ENCODE measurements at places on chromosomes 3 and 15.

GRCh38 chr3:22361521-22361920, 610.5 kb upstream of the ZNF385D start:
- no peak for DNase-seq

DNA sequence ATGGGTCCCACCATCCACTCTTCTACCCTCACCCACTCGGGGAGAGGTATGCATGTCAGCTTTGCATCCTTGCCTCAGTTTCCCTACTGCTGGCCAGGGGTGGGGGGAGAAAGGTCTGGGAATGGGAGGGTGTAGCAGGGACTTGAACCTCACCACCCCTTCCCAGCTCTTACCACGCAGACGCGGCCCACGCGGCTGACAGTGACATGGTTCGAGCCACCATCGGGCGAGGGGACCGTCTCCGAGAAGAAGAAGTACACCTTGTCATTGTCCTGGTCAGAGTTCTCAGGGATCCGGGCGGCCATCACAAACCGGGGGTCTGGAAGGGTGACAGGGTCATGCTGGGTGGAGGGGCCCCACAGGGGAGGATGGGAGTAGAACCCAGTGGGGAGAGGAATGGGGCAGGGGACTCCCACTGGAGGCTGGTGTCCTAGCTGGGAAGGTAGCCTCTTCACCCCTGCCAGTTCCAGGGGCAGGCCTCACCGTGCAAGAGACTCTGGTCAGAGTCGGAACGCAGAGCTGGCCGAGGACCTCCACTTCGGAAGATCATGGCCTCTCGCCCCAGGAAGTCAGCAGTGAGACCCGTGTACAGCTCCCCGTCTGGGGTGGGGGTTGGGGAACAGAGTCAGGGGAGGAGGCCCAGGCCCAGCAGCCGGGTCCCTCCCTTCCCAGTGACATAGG, 3.7 kb downstream of the SEMA3G start:
- DNase-seq = no peak

- no peak for DNase-seq
Observed at GRCh38 chr3:66904336-66904735, 93.8 kb upstream of the KBTBD8 start.

DNA sequence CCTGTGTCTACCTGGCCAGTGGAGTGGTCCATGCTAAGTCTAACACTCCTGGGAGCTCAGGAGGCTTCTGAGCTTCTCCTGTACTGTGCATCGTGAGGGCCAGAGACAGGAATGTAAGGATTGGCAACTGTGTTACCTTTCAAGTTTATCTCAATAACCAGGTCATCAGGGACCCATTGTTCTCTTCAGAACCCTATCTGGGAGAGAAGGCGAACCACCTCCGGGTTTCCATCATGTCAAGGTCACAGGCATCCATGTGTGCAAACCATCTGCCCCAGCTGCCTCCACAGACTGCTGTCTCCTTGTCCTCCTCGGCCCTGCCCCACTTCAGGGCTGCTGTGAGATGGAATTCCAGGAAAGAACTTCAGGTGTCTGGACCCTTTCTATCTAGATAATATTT, 5.9 kb downstream of the ANKRD63 start:
- DNase-seq = no peak

- peak; percentile 77 for DNase-seq
Observed at GRCh38 chr3:183447206-183448001, 19.0 kb upstream of the MCF2L2 start.

GRCh38 chr15:59206623-59207183, at the start of gene LDHAL6B:
Gene LDHAL6B (plus strand): TSS chr15:59206843. CDS start chr15:59206941, 98 bp downstream.
- no peak for DNase-seq

GRCh38 chr15:64774037-64774628, 1.3 kb downstream of the RBPMS2 start:
- DNase-seq = no peak
